ENCODE measurements at places on chromosomes 6 and 20.

- no peak for DNase-seq
Measured at GRCh38 chr6:84651583-84651982, 112.8 kb downstream of the TBX18 start.

DNA sequence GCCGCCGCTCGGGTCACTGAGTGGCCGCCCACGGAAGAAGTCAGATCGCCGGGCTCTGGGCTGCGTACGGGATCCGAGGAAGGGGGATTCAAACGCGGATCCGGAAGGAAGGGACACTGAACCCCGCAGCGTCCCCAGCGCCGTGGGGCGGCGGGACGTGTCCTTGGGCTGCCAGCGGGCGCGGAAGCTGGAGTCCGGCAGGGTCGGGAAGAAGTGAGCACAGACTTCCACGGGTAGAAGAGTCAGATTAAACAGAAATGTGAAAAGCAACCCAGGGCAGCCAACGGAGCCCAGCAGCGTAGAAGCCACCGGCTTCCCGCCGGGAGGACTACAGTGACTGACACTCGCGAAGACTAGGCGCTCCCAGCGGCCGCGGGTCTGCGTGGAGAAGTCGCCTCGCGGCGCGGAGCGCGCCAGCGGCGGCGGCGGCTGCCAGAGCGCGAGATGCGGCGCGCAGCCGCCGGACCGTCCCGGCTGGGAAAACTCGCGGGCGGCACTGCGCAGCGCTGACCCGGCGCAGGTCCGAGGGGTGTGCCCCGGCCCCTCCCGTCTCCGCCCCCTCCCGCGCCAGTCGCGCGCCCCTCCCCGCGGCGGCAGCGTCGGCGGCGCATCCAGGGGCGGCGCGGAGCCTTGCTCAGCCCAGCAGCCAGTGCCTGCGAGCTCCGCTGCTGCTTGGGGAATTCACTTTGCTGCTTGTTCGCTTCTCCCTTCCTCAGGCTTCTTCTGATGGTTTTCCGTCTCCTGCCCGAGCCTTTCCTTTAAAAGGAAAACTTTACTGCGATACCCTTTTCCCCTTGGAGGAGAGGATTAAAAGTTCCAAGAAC is at the start of gene SAMD5:
Gene SAMD5, plus strand, starts transcription at position 649 of the 824 bp plus-strand sequence. CDS start 239 bp downstream, outside the sequence.
- peak; percentile 30 for DNase-seq

- DNase-seq = no peak
Measured at GRCh38 chr20:50724851-50725723, 6.3 kb upstream of the PARD6B start.

- no peak for DNase-seq
Measured at GRCh38 chr20:32585011-32585585, at the start of gene NOL4L. Gene NOL4L (minus strand): TSS chr20:32585333. CDS start chr20:32584890, 443 bp downstream.

GRCh38 chr6:125008261-125008703 is 46.0 kb downstream of the RNF217 start:
- no peak for DNase-seq

DNA sequence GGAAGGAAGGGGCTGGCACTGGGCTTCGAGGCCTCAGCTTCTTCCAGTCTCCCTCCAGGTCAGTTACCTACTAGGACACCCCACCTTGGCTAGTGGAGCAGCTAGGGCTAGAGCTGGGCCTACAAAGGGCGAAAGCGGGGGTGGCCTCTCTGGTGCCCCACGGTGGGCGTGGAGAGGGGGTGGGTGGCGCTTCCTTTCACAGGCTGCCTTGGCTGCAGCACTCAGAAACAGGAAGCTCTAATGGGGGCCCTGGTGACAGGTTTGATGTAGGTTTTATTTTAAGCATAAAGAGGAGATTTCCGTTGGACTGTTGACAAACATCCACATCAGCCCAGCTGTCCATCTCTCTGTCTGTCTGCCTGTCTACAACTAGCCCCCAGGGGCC is 13.4 kb downstream of the FAM110A start:
- DNase-seq = peak; percentile 61

DNA sequence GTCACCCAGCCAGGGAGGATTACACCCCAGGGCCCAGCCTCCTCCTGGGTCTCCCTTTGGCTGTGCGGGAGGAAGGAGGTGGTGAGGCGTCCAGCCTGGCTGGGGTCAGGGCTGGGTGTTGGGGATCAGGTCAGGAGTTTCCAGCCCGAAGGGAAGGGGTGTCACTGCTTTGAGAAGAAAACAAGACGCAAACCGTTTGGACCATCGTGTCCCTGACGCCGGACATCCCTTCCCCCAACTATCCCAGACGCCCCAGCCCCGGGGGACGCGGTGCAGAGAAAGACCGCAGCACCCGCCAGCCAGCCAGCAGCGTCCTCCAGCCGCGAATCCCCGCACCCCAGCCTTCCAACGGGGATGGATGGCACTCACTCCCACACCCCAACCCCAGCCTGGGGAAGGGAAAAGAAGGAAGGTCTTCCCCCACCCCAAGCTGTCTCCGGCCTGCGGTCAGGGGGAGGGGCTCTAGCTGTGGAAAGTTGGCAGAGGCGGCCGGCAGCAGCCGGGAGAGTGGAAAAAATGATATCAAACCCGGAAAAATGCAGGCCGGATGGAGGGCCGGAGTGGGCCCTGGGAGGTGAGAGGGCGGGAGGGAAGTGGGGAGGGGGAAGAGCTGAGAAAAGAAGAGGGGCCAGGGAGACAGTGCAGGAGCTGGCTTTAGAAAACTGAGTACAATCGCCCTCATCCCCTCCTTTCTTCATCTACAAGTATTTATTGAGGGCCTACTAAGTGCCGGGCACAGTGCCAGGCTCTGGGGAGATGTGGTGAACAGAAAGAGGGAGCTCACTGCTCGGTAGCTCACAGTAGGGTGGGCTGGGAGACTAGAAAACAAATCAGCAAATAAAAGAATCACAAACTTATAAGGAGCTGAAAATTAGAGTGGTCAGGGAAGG is 10.6 kb downstream of the REM1 start:
- no peak for DNase-seq

DNA sequence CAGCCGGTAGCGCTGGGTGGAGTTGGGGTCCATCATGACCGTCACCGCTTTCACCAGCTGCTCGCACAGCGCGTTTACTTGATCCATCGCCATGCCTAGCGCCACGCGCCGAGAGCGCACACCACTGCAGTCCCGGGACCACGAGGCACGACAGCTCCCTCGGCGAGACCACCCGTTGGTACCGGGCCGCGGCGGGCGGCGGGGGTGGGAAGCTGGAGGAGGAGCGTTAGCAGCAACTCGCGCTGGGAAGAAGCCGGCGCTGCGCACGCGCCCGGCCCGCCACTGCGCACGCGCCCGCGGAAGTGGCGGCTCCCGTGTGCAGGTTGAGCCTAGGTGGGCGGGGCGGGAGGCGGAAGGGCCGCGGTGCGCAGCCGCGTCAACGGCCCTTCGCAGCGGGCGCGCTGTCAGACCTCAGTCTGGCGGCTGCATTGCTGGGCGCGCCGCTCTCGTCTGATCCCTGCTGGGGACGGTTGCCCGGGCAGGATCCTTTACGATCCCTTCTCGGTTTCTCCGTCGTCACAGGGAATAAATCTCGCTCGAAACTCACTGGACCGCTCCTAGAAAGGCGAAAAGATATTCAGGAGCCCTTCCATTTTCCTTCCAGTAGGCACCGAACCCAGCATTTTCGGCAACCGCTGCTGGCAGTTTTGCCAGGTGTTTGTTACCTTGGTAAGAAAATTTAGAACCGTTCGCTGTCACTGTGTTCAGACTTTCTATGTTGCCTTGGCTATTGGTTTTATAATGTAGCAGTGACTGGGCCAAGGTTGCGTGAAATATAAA is at the start of the genes POLH and XPO5:
Gene POLH, plus strand, starts transcription at position 414 of the 780 bp plus-strand sequence. CDS start 6,135 bp downstream, outside the sequence.
Gene XPO5, minus strand, starts transcription at position 267 of the 780 bp plus-strand sequence. Its CDS starts 174 bp downstream, at position 93.
- DNase-seq = peak; percentile 95

- DNase-seq = no peak
Measured at GRCh38 chr20:38286586-38287531, 17.1 kb upstream of the BPI start.

Data from GM12891 (cell line).